ENCODE measurements at places on chromosomes 7 and 10.

GRCh38 chr7:33770576-33770975, 134.8 kb upstream of the BMPER start:
- DNase-seq, result no peak

- DNase-seq, result no peak
Measured at GRCh38 chr7:22972207-22972606, 41.7 kb downstream of the HYCC1 start.

DNA sequence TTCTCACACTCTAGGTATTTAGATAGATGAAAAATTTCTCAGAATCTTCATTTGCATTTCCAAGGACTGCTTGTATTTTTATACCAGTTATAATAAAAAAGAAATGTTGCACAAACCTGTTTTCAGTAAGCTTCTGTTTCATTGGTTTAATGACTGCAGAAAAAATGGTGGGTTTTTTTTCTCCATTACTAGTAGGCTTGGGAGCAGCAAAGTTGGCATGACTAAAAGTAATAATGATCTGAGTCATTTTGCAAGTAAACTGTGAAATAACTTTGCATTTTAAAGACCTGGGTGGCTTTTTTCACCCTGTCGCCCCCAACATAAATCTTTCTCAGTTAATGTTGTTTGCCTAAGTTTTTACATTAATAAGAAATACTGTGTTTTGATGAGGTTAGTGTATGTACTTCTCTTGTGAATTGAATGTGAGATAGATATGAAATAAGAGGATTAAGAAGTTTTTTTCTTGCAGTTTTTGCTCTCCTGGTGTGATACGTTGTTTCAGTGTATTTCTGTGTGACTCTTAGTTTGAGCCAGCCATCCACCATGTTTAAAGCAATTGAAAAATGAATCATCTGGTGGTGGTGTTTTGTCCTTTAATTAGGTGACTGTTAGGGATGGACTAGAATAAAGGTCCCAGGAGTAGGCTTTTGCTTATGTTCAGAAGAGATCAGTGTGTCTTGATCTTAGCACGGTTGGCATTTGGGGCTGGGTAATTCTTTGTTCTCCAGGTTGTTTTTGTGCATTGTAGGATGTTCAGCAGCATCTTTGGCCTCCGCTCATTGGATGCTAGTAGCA, 1.8 kb downstream of the GNAI1 start:
- no peak for DNase-seq

DNA sequence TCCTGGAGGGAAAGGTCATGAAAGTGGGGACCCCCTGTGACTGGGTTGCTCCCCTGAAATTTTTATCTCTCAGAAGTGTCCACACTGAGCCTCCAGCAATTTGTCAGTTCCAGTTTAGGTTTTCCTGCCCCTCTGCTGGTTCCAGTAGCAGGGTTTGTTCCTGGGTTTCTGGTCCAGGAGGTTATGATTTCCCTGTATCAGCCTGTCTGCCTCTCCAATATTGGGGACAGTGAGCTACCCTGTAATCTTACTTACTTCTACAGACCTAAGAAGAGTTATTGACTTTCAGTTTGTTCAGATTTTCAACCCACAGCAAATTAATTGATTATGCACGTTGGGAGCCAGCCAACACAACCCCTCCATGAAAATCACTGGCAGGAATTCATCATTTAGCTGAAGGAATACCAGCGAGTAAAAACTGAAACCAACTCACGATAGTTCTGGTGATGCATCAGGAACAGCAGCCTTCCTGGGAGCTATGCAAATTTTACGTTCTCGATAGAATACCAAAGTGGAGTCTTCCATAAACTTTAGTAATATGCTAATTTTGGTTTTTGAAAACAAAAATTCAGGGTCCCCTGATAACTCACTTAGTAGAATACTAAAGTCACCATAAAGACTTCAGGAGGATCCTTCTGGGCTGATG, 31.3 kb upstream of the IL15RA start:
- DNase-seq, result no peak

- no peak for DNase-seq
Measured at GRCh38 chr7:139773371-139773770, 4.4 kb downstream of the HIPK2 start.

- no peak for DNase-seq
Measured at GRCh38 chr10:122702275-122702674, 2.6 kb upstream of the C10orf120 start.

- no peak for DNase-seq
Measured at GRCh38 chr10:63562391-63562790, 41.2 kb downstream of the REEP3 start.

- DNase-seq, result no peak
Measured at GRCh38 chr10:45249978-45250693, 65.3 kb downstream of the OR13A1 start.

GRCh38 chr7:16944936-16945335, 63.2 kb upstream of the AGR3 start:
- DNase-seq, result no peak

DNA sequence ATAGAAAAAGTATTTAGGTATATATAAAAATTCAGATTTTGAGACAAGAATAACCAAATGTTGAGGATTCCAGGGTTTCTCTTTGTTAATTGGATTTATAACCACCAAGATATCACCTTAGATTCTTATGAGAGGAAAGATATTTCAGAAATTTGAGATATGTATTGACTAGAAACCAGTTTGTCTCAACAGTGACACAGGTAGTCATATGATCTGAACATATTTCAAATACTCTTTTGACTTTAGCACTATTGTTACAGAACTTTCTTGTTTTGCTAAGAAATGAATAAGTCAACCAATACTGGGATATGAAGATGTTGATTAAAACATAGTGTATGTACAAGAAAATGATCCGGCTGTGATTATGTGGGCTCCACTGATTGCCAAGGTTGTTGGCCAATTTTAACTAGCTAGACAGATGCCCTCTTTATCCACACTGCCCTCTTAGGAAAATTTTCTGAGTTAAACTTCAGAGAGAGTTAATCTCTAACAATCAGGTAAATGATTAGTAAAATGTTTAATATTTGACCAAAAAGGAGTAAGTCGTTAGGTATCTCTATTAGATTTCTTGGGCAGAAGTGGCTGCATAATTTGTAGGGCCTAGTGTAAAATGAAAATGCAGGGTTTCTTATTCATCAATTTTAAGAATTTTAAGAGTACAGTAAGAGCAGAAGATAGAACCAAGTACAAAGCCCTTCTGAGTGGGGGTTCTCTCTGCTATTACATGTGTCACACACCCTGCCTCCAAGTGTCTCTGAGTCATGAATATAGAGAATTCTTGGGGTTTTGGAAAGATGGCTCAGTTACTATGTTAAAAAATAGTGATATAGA, 376.0 kb downstream of the TFEC start:
- no peak for DNase-seq

DNA sequence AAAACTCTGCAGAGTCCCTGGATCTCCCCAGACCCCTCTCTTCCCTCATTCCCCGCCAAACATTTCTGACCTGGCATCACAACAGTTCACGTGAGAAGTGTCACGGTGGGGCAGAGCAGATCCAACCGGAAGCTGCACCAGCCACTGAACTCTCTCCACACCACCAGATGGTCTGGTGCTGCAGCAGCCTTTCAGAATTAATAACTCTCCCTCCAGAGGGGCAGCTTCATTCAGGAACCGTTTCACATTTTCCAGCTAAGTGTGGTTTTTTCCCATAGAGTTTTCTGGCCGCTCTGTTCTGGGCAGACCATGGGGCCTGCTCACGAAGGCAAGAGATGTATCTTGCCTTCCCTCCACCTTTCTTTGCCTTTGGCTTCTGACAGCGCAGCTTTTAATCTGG, 486.7 kb upstream of the GALNT17 start:
- no peak for DNase-seq

DNA sequence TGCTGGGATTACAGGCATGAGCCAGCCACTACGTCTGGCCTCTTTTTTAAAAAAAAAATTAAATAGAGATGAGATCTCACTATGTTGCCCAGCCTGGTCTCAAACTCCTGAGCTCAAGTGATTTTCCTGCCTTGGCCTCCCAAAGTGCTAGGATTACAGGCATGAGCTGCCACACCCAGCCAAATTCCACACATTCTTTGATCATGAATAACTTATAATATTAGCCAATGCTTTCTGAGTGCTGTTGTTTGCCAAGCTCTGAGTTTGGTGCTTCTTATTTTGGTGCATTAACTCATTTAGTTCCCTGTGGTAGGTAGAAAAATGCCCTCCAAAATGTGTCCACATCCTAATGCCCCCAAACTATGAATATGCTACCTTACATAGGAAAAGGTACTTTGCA, 47.2 kb upstream of the MKI67 start:
- no peak for DNase-seq

DNA sequence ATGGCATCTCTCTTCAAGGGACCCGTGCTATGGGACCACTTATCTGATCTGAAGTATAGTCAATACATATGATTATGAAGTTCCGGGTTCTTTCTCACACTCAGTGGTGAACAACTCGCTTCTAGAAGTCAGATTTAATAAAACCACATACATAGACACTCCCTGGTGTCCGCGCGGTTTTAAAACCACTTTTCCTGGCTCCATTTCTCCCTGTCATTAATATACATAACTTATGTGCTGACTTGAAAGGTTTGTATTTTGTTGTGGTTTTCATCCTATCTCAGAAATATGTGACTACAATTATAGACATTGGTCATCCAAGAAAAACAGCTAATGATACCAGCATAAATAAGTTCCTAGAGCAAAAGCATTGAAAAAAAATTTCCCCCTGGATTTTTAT, 34.0 kb downstream of the SVIL start:
- no peak for DNase-seq

- DNase-seq, result peak; percentile 25
Measured at GRCh38 chr10:101014230-101014884, 14.7 kb downstream of the LZTS2 start.

- no peak for DNase-seq
Measured at GRCh38 chr10:36886303-36886891, 239.0 kb upstream of the ANKRD30A start.

GRCh38 chr7:12687718-12688171, 312 bp downstream of the ARL4A start:
- DNase-seq, result no peak

- DNase-seq, result no peak
Measured at GRCh38 chr7:143250199-143250598, 13.0 kb upstream of the GSTK1 start.

DNA sequence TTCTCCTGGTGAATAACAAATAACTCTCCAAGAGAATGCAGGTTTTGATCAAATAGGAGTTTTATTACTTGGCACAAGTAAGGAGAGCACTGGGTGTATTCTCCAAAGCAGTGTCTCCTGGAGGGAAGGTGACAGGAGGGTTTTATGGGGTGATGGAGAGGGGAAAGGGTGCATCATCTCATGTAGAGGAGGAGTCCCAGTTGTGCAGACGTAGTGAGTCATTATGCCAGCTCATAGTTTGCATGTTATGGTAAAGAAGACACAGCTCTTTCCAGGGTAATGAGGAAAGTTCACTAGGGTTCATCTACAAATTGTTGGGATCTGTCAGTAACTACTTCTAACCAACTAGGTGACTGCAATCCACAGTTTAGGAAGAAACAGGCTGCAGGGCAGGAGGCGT, 347.9 kb upstream of the MEOX2 start:
- DNase-seq, result no peak

GRCh38 chr10:60757420-60757895, 20.8 kb upstream of the CDK1 start:
- DNase-seq, result no peak

GRCh38 chr7:112009081-112009480, 197.1 kb downstream of the DOCK4 start:
- no peak for DNase-seq

DNA sequence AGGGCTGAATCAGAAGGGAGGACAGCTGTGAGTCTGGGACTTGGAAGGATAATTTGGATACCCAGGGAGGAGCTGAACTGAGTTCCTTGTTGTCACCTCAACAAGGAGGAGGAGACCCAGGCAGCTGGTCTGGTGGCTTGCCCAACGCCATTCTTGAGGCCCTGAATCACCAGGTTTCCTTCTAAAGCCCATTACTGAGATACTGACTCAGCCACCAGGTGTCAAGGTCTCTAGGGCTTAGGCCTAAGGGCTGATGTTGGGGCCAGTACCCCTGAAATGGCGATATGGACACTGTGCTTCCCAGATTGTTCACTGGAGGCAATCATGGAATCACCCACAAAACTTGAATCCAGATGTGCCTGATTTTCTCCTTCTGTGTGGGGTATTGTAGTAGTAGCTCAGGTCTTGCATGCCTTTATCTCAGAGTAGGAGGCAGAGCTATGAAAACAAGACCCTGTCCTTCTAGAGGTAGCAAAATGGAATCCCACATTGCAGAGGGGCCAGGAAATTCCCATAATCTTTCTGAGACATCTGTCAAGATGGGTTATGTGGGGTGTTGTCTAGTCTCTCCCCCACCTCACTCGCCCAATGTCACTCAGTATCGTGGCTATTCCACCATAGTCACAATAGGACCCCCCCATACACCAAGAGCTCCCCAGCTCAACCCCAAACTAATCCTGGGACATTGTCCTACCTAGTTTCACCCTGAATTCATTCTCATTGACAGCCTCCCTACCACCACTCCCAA, 1.8 kb upstream of the ATG9B start:
- DNase-seq, result no peak

GRCh38 chr10:85147346-85148250, 819.2 kb downstream of the CCSER2 start:
- no peak for DNase-seq

GRCh38 chr7:157129200-157129599, 9.5 kb upstream of the UBE3C start:
- DNase-seq, result no peak

GRCh38 chr7:151708610-151709009, 168.3 kb downstream of the PRKAG2 start:
- no peak for DNase-seq

- no peak for DNase-seq
Measured at GRCh38 chr10:51620131-51620530, 79.3 kb downstream of the CSTF2T start.

- DNase-seq, result no peak
Measured at GRCh38 chr7:50728184-50728583, 54.5 kb downstream of the GRB10 start.

DNA sequence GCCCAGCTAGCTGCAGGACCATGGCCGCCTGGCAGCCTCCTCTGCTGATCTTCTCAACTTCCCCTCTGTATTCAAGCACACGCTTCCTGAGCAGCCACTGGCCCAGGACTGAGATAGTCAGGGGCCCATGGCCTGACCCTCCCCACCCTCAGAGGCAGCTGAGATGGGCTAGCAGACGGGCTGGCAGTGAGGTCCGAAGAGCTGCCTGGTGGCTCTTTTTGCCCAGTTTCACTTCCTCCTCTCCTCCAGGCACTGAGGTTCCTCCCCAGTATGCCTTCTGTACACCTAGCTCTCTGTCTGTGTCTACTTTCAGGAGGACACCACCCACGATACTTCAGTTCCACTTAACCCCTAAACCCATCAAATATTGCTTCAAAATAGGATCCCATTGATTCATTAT, 395.6 kb downstream of the TNS3 start:
- no peak for DNase-seq
